ENCODE measurements at places on chromosomes 2 and 18. TPM values are rescaled to one million over a fixed set of nuclear protein-coding genes. Genes with fewer than 3 reads are reported as not detected.

DNA sequence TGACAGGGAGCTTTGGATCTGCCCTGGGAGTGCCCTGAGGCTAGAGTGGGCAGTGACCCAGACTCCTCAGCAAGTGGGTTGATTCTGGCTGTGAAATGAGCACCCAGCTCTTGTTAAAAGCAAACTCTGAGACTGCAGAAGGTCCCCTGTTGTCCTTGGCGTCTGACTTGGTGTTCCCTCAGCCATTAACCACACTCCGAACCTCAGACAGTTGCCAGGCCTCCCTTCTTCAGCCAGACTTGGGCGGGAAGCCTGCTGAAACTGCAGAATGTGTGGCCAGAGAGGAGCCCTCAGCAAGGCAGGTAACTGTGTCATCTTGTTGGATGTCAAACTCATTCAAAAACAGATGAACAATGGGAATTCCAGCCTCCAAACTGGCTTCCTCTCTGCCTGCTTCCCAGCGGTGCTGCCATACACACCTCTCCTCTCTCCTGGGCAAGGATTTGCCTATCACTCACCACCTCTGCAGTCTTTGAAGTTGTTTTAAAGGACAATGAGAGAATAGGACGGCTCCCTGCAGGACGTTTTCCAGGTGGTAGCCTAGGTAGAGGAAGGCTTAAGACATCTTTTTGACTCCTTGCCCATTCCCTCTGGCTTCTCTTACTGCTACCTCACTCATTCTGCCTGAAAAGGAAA is 38.9 kb upstream of the B3GNT2 start:
- no peaks in the 10 kb centered on the region for H3K27me3 ChIP-seq
- no peak overlapping the region for H3K4me3 ChIP-seq
- DNase-seq = no peak
- no peak overlapping the region for H3K27ac ChIP-seq
- H3K36me3 ChIP-seq = no peaks in the 10 kb centered on the region
- no peaks in the 10 kb centered on the region for H3K4me1 ChIP-seq

ANAPC1 gene
- total RNA-seq = 61.5 TPM

PLEKHH2 gene
- 48.2 TPM for total RNA-seq

GRCh38 chr2:223697316-223697891 is 95.2 kb upstream of the SCG2 start:
- DNase-seq = no peak
- H3K4me3 ChIP-seq = no peak overlapping the region
- H3K36me3 ChIP-seq = no peaks in the 10 kb centered on the region
- no peaks in the 10 kb centered on the region for H3K27me3 ChIP-seq
- H3K27ac ChIP-seq = no peak overlapping the region

GRCh38 chr2:200845194-200845593 is 19.3 kb downstream of the CLK1 start:
- H3K27ac ChIP-seq = no peak overlapping the region
- H3K27me3 ChIP-seq = no peaks in the 10 kb centered on the region
- DNase-seq = no peak
- no peaks in the 10 kb centered on the region for H3K4me1 ChIP-seq

DNA sequence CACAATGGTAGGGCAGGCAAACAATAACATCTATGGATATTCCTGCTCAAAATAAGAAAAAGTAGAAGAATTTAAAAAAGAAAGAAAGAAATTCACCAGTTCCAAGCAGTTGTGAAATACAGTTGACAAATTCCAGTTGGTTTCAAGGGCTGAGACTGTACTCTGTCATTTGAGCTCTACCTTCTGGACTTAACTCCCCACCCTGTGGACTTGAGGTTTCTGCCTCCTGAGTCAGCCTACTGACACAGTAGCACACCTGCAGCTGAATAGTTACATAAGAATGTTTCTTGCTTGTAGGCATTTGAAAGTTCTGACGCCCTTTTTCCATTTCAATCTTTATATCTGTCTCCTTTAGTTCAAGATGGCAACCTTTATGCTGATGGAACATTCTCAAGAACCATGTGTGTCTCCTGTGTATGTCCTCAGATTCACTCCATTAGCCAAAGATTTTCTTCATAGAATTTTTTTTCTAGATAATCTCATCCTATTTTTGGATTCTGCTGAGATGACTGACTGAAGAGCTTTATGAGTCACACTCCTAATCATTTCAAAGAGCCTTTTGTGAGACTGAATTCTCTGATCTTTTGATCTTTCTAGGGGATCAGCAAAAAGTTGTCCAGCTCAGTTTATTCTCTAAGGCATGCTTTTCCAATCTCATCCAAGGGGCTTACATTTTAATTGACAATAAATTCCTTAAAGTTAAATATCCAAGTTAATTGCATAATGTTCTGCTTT is 19.1 kb downstream of the NETO1 start:
- no peak overlapping the region for H3K4me3 ChIP-seq
- H3K4me1 ChIP-seq = no peaks in the 10 kb centered on the region
- H3K27ac ChIP-seq = no peak overlapping the region
- no peaks in the 10 kb centered on the region for H3K27me3 ChIP-seq
- no peak for DNase-seq

DNA sequence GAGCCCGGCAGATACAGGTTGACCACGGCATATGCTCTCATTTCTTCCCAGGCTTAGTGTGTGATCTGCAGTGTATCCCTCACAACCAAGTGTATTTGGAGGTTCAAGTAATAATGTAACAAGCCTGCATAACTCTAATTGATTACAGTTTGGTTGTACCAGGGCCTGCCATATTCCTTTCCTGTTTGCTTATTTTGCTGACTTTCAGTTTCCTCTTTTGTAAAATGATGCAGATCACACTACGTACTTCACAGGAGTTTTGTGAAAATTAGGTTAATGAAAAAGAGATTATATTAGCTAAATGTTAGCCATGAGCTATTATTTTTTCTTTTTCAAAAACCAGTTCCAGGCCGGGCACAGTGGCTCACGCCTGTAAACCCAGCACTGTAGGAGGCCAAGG is 25.8 kb downstream of the SLC3A1 start:
- no peaks in the 10 kb centered on the region for H3K4me1 ChIP-seq
- H3K4me3 ChIP-seq = no peak overlapping the region
- no peaks in the 10 kb centered on the region for H3K27me3 ChIP-seq
- no peaks in the 10 kb centered on the region for H3K36me3 ChIP-seq
- no peak overlapping the region for H3K27ac ChIP-seq

DNA sequence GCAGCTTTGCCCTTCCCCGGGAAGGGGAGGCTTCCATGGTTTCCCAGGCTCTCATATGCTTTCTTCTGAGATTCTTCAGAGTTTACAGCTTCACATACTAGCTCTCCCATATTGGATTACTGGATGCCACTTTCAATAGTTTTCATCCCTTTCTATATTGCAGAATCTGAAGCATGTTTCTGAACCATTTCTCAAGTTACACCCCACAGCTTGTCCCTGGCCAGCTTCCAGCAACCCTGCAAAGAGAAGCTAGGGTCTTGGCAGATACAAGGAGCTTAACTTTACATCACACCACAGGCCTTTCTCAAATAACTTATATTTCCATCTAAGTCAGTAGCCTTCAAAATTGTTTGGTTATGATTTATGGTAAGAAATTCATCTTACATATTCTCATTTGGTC is 39.6 kb downstream of the LHCGR start:
- H3K36me3 ChIP-seq = no peaks in the 10 kb centered on the region
- H3K27ac ChIP-seq = no peak overlapping the region
- H3K4me3 ChIP-seq = no peak overlapping the region
- DNase-seq = no peak
- peaks cover 31% of the 10 kb centered on the region for H3K4me1 ChIP-seq

DNA sequence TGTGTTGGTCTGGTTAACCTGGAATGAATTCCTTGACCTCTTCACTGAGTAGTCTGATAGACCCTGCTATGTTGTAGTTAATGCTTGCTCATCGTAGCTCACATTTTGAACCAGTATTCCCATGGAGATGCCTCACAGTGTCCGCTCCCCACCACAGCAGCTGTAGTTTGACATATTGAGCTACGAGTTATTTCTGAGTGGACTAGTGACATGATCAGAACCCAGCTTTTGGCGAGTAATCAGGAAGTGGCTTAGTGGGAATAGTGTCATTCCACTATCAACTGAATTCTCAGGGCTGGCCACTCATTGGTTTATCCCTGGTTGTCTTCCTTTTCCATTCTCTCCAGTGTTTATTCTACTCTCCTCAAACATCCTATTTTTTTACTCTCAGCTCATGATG is 102.7 kb downstream of the MYO1B start:
- H3K27ac ChIP-seq = no peak overlapping the region
- H3K4me1 ChIP-seq = no peaks in the 10 kb centered on the region
- H3K27me3 ChIP-seq = no peaks in the 10 kb centered on the region
- H3K36me3 ChIP-seq = no peaks in the 10 kb centered on the region
- DNase-seq = no peak

GRCh38 chr2:17517481-17518211 is 594 bp downstream of the RAD51AP2 start:
- no peak for DNase-seq
- H3K36me3 ChIP-seq = no peaks in the 10 kb centered on the region
- H3K4me1 ChIP-seq = peaks cover 6% of the 10 kb centered on the region
- H3K27ac ChIP-seq = peak overlapping the region; percentile 80
- peak overlapping the region; percentile 36 for H3K4me3 ChIP-seq
- no peaks in the 10 kb centered on the region for H3K27me3 ChIP-seq

- H3K4me3 ChIP-seq = no peak overlapping the region
- no peaks in the 10 kb centered on the region for H3K27me3 ChIP-seq
- H3K36me3 ChIP-seq = no peaks in the 10 kb centered on the region
- peaks cover 4% of the 10 kb centered on the region for H3K4me1 ChIP-seq
- DNase-seq = no peak
Measured at GRCh38 chr2:230124757-230125431, 56.2 kb upstream of the SLC16A14 start.

DNA sequence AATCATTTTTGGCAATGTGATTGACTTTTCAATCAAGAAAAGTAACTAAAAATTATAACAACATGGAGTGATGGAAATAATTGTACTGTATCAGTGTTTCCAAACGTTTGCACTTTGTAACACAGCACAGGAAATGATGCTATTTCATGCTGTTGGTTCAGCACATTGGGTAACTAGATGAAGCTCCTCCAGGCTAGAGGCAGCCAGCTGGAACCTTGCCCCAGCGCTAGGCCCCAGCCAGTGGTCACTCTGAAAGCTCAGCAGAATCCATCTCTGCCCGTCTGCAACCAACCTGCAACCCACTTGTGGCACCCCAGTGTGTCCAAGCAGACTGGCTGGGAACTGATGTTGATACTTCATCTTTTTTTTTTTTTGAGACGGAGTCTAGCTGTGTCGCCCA is 15.3 kb downstream of the UNC50 start:
- H3K36me3 ChIP-seq = no peaks in the 10 kb centered on the region
- H3K4me1 ChIP-seq = no peaks in the 10 kb centered on the region
- peak; percentile 23 for DNase-seq
- H3K4me3 ChIP-seq = no peak overlapping the region

GRCh38 chr2:147689220-147689909 is 155.5 kb upstream of the ACVR2A start:
- no peak overlapping the region for H3K27ac ChIP-seq
- H3K4me1 ChIP-seq = no peaks in the 10 kb centered on the region
- H3K36me3 ChIP-seq = no peaks in the 10 kb centered on the region
- no peak overlapping the region for H3K4me3 ChIP-seq
- DNase-seq = no peak

- no peaks in the 10 kb centered on the region for H3K4me1 ChIP-seq
- DNase-seq = no peak
- no peaks in the 10 kb centered on the region for H3K27me3 ChIP-seq
- H3K27ac ChIP-seq = no peak overlapping the region
Measured at GRCh38 chr2:54855434-54855833, 132.0 kb downstream of the EML6 start.

ATF2 gene
- total RNA-seq = 54.3 TPM

DNA sequence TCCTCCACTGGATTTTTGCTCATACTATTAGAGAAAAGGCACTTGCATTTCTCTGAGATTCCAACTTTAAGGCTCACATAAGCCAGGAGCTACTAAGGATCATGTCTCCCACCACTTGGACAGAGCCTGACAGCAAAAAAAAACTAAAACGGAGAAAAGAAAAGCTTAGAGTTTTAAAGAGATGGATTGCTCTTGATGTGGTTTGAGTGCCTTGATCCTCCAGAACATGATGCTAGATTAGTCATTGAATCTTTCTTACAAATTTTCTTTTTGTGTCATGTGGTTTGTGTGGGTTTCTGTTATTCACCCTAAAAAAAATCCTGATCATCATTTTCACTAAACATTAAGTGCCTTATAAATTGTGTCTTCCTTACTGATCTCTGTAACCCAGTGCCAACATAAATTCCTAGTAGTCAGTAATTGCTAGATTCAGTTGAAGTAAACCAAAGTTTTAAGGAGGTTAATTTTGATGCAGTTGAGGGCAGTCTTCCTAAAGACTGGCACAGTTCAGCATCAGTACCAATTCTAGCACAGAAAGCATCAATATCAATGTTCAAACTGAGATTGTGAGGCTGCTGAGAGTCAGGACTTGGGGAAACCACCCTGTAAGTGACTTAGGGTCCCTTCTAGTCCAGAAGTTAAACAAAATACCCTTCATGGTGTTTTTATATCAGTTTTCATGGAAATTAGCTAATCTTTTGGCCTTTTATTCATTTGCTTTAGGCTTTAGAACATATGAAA is 206.3 kb downstream of the RAD51AP2 start:
- H3K27me3 ChIP-seq = no peaks in the 10 kb centered on the region
- no peak overlapping the region for H3K27ac ChIP-seq
- no peak overlapping the region for H3K4me3 ChIP-seq
- no peaks in the 10 kb centered on the region for H3K36me3 ChIP-seq

GRCh38 chr2:181239201-181239799 is 217.9 kb upstream of the ITGA4 start:
- no peak overlapping the region for H3K4me3 ChIP-seq
- H3K36me3 ChIP-seq = no peaks in the 10 kb centered on the region
- DNase-seq = no peak
- H3K4me1 ChIP-seq = no peaks in the 10 kb centered on the region
- no peak overlapping the region for H3K27ac ChIP-seq

MATN3 gene
- total RNA-seq = 29.9 TPM

DNA sequence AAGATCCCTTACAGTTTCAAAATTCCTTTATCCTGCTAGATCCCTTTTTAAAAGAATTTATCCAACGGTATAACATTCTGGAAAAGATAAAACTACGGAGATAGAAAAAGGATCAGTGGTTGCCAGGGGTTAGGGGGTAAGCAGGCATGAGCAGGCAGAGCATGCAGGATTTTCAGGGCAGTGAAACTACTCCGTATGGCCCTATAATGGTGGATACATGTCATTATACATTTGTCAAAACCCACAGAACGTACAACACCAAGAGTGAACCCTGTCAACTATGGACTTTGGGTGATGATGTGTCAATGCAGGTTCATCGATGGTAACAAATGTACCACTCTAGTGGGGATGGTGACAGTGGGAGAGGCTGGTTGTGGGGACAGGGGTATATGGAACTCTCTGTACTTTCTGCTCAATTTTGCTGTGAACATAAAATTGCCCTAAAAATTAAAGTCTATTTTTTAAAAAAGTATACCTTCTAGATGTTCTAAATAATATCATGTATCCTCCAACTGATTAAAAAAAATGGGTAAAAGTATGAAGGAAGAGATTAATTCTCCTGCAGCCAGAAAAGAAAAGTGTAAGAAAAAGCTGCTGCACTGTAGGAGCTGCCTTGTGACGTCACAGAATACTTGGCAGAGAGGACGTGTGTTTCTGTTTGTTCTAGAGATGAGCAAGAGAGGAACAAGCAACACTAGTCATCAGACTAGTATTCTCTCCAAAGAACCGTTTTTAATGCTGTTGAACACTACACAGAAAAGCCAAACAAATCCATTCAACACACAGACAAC is 23.6 kb downstream of the ANKRD44 start:
- peak; percentile 71 for DNase-seq
- no peaks in the 10 kb centered on the region for H3K36me3 ChIP-seq
- H3K4me1 ChIP-seq = no peaks in the 10 kb centered on the region
- H3K27ac ChIP-seq = peak overlapping the region; percentile 66
- H3K27me3 ChIP-seq = no peaks in the 10 kb centered on the region

Measured in tibial nerve (tissue), 4 donors.